Pons (tissue), 1 donor: ENCODE measurements at places on chromosomes 3 and 15.

DNA sequence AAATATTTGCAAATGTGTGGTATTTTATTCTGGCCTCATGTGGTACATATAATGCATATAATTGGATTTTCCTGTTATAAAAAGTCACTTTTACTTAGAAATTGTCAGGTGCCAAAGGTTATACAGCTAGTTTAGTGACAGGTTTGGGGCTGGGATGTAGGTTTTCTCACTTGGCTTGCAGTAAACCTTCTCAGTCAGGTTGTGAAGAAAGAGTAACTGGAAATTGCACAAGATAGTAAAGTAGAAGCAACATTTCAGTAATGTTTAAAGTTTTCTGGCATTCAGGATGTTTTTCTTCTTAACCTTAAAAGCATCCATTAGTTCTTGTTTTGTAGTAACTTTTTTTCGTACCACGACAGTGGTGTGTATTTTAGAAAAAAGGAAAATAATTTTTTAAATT lies 53.9 kb downstream of the MEF2A start:
- no peak for DNase-seq

GRCh38 chr3:71444028-71444860 lies 139.3 kb downstream of the FOXP1 start:
- peak; percentile 80 for DNase-seq

GRCh38 chr3:61547625-61548024 lies 13.7 kb upstream of the PTPRG start:
- DNase-seq, result no peak

- DNase-seq, result no peak
Observed at GRCh38 chr3:161950318-161950868, 453.8 kb downstream of the OTOL1 start.

DNA sequence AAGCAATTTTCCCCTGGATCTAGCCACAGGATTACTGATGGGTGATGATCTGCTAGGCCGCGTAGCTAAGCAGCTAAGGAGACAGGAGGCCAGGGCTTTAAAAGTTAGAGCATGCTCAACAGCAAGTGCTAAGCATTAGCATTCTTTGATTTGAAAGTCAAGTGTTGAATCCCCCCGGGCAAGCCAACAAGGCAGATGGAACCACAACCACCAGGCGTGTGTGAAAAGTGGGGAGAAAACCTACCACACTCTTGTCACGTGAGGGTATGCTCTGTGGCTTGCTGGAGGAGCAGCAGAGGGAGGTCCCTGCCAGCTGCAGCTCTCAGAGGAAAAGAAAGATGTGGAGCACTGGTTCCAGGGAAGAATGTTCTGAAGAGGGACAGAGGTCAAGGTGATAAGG lies 20.9 kb downstream of the SLC51A start:
- no peak for DNase-seq

- peak; percentile 72 for DNase-seq
Observed at GRCh38 chr15:83747050-83747717, 93.3 kb downstream of the ADAMTSL3 start.

- DNase-seq, result no peak
Observed at GRCh38 chr3:86239946-86240345, 751.0 kb downstream of the VGLL3 start.

DNA sequence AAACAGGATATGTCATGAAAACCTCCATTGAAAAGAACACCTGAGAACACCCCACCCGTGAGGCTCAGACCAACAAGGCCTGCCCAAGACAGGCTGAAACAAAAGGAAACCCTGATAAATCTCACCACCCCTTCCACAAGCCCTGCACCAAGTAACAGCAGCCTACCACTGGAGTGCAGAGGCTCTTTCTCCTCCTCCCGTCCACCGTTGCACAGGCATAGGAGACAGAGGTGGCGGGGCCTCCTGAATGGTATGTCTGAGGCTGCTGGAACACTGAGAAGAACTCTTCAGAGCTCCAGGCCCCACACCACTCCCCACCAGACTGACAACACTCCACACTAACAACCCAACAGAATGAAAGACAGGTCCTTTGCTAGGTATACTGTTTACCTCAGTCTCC lies 21.4 kb downstream of the CHDH start:
- no peak for DNase-seq

DNA sequence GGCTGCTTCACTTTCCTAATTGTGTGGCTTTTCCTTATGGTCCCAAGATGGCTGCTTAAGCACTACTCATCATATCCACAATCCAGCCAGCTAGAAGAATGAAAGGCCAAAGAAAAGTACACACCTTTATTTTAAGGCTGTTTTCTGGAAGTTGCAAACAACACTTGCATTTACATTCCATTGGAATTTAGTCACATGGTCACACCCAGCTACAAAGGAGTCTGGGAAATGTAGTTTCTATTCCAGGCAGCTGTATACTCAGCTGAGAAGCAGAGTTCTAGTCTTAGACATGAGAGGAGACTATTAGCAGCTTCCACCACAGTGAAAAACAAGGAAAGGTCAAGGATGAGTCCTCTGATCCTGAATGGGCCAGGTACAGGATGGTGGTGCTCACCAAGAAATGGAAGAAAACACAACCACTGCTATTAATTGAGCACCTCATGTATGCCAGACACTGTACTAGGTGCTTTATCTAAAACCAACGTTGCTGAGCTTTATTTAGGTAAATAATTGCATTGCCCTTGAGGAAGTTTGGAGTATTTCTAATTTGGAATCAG lies 28.0 kb upstream of the ATG7 start:
- DNase-seq, result no peak

DNA sequence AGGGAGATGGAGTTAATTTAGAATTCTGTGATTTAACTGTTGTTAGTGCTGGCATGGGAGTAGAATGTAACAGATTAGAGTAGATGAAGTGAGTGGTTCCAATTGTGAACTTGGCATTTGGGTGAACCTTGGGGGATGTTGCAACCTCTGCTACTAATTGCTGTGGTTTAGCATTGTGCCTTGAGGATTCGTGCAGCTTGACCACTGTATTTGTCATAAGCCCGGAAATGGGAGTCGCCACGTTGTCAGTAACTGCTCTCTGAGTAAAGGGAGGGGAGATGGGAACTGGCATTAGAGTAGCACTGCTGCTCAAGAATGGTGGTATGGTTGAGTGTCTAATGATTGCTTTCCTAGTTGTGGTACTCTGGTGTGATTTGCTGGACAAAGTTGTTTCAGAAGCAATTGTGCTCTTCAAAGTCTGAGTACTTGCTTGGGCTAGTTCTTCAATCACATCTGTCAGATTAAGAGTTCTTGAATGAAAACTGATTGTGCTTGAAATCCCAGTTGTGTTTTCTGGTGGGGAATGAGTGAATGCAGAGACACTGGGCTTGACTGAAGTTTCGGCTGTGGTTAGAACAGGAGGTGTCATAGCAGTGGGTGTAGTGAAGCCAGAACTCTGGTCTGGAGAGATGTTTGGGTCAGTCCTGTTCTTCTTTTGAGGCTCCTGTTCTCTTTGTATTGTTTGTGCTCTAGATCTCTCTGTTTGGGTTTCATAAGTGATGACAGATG lies 15.4 kb downstream of the IGSF10 start:
- no peak for DNase-seq

DNA sequence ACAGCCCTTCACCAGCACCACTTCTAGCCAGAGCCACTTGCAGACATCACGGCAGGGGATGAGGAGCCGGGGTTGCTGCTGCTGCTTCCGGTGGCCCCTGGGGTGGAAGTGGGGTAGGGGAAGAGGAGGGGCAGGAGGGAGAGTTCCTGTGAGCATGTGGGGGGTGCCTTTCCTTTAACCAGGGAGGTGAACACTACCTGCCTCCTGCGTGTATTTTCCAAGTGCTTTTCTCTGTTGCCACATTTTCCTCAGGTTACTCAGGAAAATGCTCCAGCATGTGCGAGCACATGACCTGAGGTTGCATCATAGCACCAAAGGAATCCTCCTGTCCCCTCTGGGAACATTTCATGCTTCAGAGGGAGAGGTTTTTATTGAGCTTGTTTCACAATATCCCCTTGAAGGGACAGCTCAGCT lies 12.2 kb upstream of the SACM1L start:
- no peak for DNase-seq

DNA sequence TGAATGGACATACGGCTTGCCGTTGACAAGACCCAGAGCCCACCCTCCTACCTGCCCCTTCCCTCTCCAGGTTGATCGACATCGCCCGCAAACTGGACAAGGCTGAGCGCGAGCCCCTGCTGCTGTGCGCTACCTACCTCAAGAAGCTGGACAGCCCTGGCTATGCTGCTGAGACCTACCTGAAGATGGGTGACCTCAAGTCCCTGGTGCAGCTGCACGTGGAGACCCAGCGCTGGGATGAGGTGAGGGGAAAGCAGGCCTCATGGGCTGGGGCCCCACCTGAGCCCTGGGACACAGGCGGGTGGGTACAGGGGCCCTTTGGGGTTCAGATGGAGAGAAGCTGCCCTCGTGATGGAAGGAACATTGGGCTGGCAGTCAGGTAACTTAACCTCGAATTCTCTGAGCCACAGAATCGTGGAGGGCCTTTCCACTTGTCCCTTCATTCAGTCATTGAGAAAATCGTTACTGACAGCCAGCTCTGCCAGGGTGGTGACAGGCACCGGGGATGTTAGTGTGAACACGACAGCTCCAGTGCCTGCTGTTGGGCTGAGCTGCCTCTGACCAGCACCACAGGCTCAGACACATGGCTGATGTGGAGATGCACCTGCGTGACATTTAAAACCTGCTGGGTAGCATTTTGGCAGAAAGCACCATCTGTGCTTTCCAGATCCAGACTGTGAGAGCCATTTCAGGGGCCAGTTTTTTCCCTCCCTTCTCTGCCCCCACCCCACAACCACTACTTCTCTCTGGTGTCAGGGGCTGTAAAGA lies 25.6 kb upstream of the RHO start:
- no peak for DNase-seq

DNA sequence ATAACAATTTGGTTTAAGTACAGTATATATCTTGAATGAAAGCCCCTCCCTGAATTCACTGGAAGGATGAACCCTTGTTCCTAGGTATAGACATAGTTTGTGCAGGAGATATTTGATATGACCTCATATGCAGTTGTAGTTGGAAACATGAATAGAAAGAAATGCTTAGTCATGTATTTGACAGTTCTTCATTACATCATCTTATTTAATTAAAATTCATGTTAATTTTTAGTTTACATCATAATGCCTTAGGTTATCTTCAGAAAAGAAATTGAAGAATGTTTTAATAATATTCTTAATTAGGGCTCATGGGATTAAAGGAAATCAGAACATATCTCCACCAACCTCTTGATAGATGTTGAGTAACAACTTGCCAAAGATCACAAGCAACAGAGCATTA lies 19.2 kb downstream of the SLC2A2 start:
- DNase-seq, result no peak

DNA sequence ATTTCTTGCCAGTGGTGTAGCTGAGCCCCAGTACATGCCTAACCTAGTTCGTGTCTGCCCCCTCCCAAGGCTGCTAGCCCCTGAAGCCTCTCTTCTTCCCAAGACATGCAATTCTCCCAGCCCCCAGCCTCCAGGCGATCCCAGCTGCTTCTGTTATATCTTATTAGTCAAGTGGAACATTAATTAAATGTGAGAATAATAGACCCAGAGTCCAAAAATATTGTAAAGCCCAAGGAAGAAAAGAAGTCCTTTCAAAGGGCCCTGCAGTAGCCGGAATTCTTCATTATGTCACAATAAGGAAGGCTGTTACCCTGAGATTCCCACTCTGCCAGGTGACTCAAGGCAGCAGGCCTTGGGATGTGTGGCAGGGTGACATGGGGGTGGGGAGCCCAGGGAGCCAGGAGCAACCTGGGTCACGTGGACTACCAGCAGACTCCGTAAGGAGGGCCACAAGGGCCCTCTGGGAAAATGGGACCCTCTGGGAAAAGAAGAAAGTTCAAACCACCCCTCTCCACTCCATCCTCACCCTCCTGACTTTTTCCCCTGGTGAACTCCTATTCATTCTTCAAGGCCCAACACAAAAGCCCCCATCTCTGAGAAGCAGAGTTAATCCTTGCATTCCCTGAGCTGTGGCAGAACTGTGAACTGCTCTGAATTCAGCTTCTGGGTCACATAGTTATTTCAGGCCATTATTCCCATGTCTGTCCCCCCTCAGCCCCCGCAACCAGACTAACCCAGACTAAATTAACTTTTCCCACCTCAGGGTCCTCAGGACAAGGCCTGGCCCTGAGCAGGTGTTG lies 21.8 kb upstream of the TRH start:
- DNase-seq, result no peak

DNA sequence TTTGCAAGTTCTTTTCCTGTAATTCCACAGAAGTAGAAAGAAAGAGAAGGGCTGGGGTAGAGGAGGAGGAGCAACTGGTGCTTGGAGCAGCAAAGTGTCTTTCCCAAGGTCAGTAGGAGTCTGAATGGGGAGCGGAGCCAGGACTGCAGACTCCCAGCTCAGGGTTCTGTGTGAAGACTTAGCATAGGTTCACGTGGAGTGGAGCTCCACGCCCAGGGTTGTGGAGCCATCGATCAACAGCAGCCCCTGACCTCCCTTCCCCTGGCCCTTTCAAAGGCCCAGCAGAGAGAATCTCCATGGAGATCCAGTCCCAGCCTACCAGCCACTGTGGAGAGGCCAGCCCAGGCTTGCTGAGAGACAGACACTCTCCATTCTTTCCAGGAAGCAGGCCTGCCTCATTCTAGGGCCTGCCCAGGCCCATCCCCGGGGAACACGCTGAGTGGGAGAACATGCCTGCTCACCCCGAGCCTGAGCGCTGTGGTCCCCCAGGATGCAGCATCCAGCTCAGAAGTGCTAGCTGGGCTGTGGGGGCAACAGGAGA lies 62.1 kb downstream of the CORO2B start:
- no peak for DNase-seq

- no peak for DNase-seq
Observed at GRCh38 chr3:73827725-73828211, 203.0 kb upstream of the PDZRN3 start.

DNA sequence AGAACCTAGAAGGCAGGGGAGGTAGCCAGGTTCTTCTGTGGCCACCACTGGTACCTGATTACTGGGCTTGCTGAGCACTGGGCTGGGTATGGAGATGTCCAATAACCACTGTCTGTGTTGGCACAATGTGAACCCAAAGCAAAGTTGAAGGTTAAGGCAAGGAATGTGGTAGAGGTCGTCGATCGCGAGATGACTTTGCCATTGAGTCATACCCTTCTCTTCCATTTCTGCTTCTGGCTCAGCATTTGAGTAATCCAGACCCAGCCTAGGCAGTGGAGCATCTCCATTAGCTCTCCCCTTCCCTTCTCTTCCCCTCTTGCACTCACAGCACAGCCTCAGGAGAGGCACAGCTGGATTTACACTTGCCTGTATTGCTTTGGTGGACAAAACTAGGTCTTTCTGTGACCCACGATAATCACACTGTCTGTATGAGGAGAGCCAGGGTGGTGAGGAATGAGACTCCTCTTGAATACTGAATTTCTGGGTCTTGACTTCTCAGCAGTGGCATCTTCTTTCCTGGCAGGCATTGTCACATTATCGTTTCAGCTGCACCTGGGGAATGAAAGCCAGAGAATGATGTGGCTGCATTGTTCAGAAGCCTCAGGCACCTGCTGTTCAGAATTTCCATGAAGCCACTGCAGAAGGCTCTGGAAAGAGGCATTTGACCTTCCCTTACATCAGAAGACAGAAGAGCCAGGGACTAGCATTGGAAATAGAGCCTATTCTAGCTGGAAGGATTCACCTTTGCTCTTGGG lies 272.6 kb downstream of the PDCD6IP start:
- no peak for DNase-seq
